ENCODE measurements at places on chromosomes 4 and X. TPM values are rescaled to one million over a fixed set of nuclear protein-coding genes. Genes with fewer than 3 reads are reported as not detected.

GRCh38 chr4:140343303-140343702, 30.1 kb upstream of the SCOC start:
- DNase-seq, result no peak
- no peak overlapping the region for H3K4me3 ChIP-seq
- H3K4me1 ChIP-seq, result no peaks in the 10 kb centered on the region
- no peaks in the 10 kb centered on the region for H3K36me3 ChIP-seq
- H3K27me3 ChIP-seq, result peaks cover 27% of the 10 kb centered on the region

The PLS3 gene
- 0.63 TPM for total RNA-seq

GRCh38 chr4:2941138-2942036, 21.8 kb downstream of the NOP14 start:
- peaks cover 56% of the 10 kb centered on the region for H3K4me1 ChIP-seq
- peak; percentile 15 for DNase-seq
- no peak overlapping the region for H3K4me3 ChIP-seq
- H3K27me3 ChIP-seq, result no peaks in the 10 kb centered on the region
- H3K36me3 ChIP-seq, result peaks cover 87% of the 10 kb centered on the region

The TMEM35A gene
- not detected for total RNA-seq

DNA sequence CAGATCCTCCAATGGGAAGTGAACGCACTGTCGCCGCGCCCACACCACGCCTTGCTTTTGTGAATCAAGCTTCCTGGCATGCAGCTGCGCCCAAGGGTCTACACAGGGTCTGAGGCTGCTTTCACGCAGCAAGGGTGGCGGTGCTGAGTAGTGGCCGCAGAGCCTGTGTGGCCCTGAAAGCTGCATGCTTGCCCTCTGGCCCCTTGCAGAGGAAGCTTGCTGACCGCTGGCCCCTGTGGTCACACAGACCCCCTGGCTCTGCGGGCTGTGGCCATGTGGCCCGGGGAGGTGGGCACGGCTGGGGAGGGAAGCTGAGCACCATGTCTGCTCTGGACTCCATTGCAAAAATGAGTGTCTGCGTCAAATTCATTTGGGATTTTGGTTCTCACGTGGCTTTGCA, 8.8 kb downstream of the DOK7 start:
- no peak overlapping the region for H3K27ac ChIP-seq
- no peaks in the 10 kb centered on the region for H3K4me1 ChIP-seq
- H3K36me3 ChIP-seq, result no peaks in the 10 kb centered on the region
- no peak for DNase-seq

DNA sequence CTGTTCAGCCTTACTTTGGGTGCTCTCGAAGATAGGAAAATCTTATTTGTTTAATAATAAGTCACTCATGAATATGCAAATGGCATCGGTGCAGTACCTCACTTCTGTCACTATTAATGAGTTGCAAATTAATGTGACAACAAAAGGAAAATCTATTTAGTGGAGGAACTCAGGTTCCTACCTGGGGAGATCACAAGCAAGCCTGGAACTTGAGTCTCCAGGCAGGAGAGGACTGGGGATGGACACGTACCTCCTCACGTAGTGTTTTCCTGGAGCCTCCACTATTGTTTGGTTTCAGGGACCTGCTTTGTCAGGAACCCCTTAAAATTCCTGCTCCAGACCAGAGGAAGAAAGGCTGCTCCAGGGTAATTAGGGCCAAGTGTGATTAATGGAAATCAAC, 82.1 kb downstream of the BCOR start:
- peaks cover 18% of the 10 kb centered on the region for H3K4me1 ChIP-seq
- no peaks in the 10 kb centered on the region for H3K36me3 ChIP-seq
- peak overlapping the region; percentile 21 for H3K4me3 ChIP-seq
- no peak overlapping the region for H3K27ac ChIP-seq
- no peak for DNase-seq
- peaks cover 13% of the 10 kb centered on the region for H3K27me3 ChIP-seq

DNA sequence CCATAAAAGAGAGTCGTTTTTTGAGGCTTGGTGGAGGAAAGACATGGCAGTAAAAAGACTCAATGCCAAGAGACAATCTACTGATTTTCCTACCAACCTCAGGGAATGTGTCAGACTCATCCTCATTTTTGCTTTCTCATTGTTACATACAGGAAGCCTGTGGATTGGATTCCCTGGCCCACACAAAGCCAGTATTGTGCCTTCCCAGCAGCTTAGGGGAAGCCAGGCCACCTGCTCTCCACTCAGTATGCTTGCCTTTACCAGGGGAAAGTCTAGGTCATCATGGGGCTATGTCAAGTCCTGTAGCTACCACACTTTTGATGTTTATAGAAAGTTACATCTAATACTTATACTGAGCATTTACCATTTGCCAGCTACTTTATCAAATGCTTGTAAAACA, 11.0 kb downstream of the BMX start:
- DNase-seq, result no peak
- H3K4me1 ChIP-seq, result no peaks in the 10 kb centered on the region
- H3K36me3 ChIP-seq, result no peaks in the 10 kb centered on the region
- H3K27me3 ChIP-seq, result peaks cover 5% of the 10 kb centered on the region
- H3K27ac ChIP-seq, result no peak overlapping the region
- no peak overlapping the region for H3K4me3 ChIP-seq

Data from activated CD4-positive, alpha-beta memory T cell treated with anti-CD3 and anti-CD28 coated beads, Interleukin-2, amount 10 ng/mL, durations not matched to agents 7 days and 5 days (primary cell).